ENCODE measurements at places on chromosomes 7 and 10.

- DNase-seq, result no peak
Measured at GRCh38 chr10:98331885-98332284, 63.9 kb upstream of the LOXL4 start.

- DNase-seq, result no peak
Measured at GRCh38 chr7:94412762-94413322, 18.1 kb downstream of the COL1A2 start.

GRCh38 chr10:8298896-8299570 is 244.5 kb downstream of the GATA3 start:
- DNase-seq, result no peak

GRCh38 chr7:133947458-133948254 is 179.5 kb upstream of the LRGUK start:
- DNase-seq, result no peak

DNA sequence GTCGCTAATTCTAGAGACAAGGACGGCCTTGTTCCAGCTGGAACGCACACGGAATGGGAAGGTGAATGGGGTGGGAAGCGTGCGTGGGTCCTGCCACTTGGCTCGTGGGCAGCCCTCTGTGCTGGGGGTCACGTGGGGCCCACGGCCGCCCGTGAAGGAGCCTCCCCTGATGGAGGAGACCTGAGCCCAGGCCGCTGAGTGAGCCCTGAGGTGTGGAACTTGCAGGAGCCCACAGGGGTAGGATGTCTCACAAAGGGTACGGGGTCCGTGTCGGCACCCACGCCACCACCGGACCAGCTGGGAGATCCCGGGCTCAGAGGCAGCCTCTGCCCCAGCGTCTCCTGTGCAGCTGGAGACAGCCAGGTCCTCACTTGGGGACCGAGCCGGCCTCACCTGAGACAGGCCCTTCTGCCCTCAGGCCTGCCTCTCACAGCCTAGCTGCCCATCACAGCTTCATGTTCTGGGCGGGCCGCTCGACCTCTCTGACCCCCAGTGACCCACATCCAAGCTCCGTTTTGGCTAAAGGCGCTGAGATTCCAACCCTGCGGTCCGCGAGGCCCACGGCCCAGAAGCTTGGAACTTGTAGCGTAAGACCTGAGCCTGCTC is 84.8 kb downstream of the FOXL3 start:
- no peak for DNase-seq

DNA sequence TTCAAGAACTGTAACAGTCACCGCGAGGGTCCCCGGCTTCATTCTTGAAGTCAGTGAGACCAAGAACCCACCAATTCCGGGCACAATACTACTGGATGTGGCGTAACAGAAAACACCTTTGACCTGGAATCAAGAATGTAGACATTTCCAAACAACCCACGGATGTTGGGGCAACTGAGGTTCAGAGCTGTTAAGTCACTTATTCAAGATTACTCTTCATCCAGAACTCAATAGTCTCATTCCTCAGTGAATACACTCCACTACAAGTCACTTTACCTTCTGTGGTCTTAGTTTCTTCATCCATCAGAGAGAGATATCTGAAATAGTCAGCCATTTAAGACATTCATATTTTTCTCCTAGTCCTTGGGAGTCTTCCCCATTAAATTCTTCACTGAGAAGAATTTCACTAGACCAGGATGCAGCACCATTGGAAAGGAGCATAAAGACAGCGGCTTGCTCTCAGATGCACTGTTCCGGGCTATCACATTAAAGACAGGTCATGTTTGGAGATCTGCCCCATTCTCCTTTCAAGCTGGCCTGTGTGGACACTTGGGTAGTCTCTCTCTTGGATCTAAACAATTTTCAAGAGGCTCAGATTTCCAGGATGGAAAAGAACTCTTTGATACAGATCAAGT is 32.3 kb upstream of the ARID5B start:
- DNase-seq, result no peak

DNA sequence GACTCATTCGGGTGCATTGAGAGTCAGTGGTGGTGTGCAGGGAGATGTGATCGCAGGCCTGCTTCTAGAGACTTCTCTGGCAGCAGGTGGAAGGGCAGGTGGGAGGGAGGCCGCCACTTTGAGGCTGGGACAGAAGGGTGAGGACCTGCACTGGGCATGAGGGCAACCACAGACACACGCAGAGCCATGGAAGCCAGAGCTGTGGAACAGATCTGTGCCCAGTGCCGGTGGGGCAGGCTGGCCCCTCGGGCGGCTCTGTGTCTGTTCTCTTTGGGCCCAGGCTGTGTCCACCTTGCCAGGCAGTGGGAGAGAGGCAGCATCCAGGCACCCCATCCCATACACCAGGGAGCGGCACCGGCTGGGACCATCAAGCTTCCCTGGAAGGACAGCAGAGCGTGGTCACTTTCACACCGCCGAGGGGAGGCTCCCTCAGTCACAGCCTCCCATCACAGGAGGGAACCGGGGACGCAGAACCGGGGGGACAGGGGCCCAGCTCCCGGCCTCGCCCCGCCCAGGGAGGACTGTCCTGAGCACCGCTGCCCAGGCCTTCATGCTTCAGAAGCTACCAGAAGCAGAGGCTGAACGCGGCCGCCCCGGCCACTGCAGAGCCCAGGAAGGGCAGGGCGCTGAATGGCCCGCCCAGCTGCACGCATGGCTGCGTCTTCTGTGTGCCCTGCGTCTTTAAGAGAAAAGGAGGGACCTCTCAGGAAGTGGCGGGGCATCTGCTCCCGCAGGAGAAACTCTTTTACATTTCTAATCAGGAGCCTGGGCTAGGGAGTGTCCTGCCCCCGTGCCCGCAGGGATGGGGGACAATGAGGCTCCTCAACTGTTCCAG is 32.1 kb downstream of the EN2 start:
- no peak for DNase-seq

DNA sequence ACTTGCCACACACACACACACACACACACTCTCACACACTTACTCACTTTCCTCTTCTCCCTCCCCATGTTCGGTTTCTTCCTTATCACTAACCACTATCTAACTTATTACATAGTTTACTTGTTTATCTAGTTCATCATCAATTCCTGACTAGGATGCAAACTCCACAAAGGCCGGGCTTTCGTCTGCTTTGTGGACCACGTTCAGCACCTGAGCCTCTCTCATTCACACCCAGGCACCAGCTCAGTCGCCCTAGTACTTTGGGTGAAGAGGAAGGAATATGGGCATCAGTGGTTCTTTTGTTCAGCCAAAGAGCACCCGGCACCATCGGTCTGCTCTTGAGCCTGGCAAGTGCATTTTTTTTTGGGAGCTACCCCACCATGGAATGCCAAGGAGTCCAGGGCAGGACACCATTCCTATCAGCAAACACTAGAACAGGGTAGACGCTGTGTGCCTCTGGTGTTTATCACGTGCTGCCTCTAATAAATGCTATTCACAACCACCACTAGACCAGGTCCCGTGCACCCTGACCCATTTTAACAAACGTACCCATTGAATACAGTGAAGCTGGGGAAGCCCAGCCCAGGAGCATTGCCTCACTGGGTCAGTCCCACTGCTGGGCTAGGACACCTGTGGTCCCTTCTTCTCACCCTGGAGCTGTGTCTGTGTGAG is 2.2 kb downstream of the C10orf67 start:
- DNase-seq, result no peak

- no peak for DNase-seq
Measured at GRCh38 chr10:45091968-45092367, 91.2 kb downstream of the ZNF22 start.

- DNase-seq, result no peak
Measured at GRCh38 chr7:42233695-42234331, 3.2 kb downstream of the GLI3 start.

GRCh38 chr7:43554423-43554822 is 28.5 kb upstream of the STK17A start:
- no peak for DNase-seq

GRCh38 chr7:24778543-24779282 is 21.4 kb upstream of the GSDME start:
- DNase-seq, result no peak

DNA sequence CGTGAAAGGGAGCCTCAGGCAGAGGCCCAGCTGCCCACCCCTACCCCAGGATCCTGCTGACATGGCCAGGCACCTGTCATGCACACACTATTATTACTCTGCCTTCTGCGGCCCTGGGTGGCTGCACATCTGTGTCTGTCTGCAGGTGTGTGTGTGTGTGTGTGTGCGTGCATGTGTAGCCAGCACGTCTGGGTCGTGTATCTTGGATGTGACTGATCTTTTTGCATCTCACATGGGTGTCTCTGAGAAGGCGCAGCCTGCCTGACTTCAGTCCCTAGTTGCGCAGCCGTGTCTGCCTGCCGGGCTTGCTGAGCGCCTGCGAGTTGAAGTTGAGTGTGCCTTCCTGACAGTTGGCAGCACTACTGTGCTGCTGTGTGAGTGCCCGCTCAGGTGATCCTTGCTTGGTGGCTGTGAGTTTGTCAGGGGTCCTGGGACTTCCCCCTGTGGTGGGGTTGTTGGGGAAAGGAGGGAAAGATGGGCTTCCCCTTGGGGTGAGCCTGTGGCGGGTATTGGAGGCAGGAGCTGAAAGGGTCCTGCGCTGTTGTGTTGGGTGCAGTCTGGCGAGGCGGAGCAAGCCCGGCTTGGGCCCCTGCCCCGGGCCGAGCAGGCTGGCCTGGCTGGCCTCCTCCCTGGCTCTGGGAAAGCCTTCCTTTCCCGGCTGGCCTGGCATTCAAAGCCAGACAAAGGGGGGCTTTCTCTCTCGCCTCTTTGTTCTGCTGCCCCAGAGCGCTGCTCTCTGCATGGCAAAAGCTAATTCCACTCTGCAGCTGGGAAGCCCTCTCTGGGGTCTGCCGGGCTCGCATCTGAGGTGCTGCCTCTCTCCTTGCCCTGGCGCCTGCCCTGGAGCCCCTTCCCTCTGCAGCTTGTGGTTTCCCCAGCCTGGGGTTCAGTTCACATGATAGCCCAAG is 4.9 kb downstream of the TRIM8 start:
- no peak for DNase-seq

- DNase-seq, result no peak
Measured at GRCh38 chr10:297567-297966, 162.3 kb downstream of the ZMYND11 start.

DNA sequence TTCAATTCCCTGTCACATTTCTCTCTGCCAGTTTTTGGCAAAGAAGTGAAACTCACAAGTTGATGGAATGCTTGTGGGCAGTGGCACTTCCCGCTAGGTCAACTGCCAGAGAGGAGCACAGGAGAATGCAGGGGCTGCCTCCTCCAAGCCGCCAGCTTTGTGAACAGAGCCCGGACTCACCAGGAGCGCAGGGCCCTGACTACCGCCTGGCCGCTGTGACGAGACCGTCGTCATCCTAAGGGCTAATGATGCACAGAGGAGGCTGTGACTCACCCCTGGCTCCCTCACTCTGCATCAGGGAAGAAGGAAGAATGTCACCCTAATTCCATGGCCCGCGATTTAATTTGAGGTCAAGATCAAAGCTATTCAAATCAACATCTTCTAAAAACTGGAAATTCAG is 123.9 kb downstream of the TAX1BP1 start:
- DNase-seq, result no peak

- DNase-seq, result no peak
Measured at GRCh38 chr7:31074120-31074383, 21.9 kb downstream of the ADCYAP1R1 start.

GRCh38 chr10:125080984-125081383 is 79.4 kb downstream of the CTBP2 start:
- no peak for DNase-seq

DNA sequence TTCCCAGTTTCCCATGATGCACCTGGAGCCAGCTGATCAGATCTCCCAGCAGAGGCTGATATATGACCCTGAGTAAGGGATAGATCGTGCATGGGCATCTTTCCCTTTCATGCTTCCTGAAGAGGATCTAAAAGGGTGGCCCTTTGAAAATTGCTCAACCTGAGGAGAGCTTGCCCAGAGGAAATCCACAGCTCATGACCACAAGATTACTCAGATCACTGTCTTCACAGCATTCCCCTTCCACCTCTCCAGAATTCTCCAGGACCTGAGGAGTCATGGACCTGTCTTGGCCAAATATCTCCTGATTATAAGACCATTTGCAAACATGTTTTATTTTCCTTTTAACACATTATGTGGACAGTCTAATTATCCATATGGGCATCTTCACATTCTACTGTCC is 328.1 kb downstream of the LHFPL3 start:
- no peak for DNase-seq

DNA sequence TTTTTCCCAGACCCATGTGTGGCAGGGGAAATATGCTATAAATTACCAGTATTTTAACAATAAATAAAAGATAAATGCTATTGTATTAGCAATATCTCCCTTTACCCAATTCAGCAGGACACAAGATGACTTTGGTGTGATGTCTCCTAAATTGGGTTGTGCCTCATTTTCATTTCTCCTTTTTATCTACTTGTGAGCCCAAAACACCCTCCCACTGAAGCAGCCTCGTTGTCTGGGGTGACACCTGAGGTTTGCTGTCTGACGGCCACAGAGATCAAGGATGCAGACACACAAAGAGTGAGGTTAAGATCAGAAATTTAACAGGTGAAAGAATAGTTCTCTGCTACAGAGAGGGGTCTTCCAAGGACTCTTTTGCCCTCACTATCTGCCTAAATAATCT is 27.1 kb upstream of the CC2D2B start:
- DNase-seq, result no peak

DNA sequence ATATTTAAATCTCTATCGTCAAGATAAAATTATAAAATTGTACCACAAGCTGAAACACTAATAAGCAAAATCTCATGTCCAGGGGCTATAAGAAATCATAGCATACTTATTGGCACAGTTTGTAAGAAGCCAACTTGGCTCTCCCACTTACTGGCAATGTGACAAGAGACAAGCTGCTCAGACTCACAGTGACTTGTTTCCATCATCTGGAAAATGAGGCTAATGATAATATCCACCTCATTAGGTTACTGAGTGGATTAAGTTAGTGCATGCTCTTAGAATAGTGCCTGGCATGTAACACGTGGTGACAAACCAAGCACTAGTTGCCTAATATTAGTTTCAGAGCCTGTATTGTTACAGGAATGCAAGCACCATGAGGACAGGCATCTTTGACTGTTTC is 234.4 kb downstream of the GLI3 start:
- DNase-seq, result no peak

- DNase-seq, result no peak
Measured at GRCh38 chr7:54785261-54785660, 26.2 kb upstream of the SEC61G start.

- no peak for DNase-seq
Measured at GRCh38 chr10:58158806-58159205, 108.9 kb downstream of the IPMK start.

- no peak for DNase-seq
Measured at GRCh38 chr7:152144557-152145245, 119.2 kb downstream of the GALNT11 start.
